ENCODE measurements at places on chromosomes 4 and X.

DNA sequence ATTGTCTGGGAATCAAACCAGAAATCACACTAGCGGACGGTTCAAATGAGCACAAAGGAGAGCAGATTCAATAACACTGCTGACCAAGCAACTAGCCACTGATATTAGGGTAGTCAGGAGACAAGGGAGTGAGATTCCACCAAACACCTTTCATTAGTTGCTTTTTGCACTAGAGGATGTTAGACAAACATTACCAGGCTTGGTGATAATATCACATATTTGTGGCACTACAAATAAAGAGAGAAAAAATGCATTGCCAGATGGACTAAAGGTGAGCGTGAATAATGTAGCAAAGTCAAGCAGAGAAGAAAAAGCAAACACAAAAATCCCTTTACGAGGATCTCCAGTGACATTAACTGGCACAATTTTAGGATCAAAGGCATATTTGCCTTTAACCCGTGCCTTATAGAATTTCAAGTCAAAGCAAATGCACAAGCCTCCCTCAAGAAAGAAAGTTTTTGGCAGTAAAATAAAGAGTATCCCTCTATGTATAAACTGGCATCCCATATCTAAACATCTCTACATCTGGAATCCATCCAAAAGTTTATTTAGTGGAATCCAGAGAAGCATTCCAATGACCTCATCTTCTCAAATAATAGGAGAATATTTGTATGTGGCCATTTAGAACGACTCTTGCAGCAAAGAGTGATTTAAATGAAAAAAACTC, 290.9 kb downstream of the KCTD8 start:
- DNase-seq, result no peak

DNA sequence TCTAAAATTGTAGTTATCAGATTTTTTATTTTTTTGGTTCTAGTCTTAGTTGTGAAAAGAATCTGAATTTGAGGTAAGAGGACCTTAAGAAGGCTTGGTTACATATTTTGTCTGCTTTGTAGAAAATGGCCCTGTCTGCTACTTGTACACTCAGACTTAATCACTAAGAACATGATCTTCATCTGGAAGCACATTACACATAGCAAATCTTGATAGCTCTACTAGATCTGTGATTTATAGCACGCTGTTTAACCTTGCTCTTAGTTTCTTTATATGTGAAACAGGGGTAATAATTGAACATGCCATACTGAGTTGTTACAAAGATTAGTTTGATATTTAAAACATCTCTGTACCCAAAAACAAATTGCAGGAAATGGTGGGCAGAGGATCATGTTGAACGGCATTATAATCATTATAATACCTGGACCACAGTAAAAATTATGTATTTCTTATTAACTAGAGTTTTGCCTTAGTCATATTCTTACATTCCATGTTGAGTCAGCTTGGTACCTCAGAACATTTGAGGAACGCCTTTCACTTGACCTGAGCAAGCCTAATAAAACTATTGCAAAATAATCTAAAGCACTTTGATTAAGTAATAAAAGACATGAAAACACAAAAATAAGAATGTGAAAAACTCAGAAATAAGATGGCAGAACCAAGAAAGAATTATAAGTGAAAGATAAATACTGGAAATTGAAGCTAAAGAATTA, 738.0 kb upstream of the AADAT start:
- DNase-seq, result no peak

DNA sequence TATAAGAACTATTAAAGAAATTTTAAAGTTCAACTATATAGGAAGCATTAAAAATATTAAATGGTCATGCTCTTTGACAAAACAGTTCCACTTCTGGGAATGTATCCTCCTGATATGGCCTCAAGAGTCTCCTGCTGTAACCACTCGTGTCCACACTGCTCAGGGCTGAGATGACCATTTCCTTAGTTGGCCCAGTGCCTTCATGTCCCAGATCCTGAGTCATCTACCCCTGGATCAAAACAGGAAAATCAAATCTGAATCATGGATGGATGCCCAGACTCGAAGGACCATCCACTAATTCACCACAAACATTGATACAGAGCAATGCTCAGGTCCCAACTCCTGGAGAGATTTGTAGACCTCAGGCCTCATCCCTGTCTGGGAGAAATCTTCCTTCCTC, 44.7 kb downstream of the GPRASP3 start:
- no peak for DNase-seq

GRCh38 chr4:109079731-109080130, 222.7 kb downstream of the COL25A1 start:
- no peak for DNase-seq

DNA sequence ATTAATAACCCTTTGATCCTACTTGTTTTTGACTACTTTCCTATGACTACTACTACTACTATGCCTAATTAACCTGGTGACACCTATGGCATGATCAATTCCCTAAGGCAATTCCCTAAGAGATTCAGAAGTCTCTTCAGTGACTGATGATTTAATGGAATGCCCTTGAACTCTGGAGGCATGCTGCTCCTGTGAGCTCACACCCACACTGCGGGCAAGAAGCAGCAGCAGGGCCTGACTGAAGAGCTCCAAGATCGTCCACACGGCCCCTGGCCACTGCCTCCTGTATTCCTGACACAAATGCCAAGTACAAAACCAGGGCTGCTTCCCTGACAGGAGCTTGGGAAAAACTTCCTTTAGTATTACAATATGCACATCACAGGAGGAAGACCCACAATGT, 74.2 kb upstream of the STS start:
- DNase-seq, result no peak

DNA sequence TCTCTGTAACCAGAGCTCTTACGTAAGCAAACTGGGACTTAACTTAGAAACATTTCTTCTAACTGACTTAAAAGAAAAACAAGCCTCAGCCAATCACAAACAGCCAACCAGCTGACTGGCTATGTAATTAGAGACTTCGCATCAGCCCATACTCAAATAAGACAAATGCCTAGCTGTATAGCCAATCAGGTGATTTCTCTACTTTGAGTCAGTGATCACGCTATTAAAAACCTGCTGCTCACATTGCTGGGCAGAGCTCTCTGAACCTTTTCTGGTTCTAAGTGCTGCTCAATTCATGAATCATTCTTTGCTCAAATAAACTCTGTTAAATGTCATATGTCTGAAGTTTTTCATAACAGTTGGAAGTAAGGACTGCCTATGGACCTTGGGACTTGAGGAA, 9.9 kb upstream of the SMIM10L2A start:
- DNase-seq, result no peak

- peak; percentile 43 for DNase-seq
Observed at GRCh38 chr4:78057135-78057599, at the start of gene FRAS1. TSS of gene FRAS1 (plus strand) at chr4:78057323. CDS start at chr4:78058010, 687 bp downstream.

GRCh38 chr4:149277705-149278104, 537.9 kb downstream of the IQCM start:
- no peak for DNase-seq

DNA sequence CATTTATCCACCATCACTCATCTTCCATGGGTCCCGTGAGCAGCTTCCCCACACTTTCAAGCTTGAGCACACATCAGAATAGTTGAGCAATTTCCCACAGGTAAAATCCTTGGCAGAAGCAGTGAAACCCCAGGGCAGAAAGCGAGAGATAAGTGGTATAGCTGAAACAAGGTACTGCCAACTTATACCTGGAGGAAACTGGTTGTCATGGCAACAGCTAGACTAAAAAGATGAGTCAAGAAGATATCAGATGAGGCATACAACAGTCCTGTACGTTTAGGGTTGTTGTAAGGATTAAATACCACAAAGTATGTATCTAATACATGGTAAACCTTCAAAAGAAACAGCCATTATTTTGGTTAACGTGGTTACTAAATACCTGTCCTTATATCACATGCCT, 66.9 kb upstream of the PHOX2B start:
- no peak for DNase-seq

GRCh38 chrX:97310373-97310772, 426.7 kb downstream of the RPA4 start:
- no peak for DNase-seq

DNA sequence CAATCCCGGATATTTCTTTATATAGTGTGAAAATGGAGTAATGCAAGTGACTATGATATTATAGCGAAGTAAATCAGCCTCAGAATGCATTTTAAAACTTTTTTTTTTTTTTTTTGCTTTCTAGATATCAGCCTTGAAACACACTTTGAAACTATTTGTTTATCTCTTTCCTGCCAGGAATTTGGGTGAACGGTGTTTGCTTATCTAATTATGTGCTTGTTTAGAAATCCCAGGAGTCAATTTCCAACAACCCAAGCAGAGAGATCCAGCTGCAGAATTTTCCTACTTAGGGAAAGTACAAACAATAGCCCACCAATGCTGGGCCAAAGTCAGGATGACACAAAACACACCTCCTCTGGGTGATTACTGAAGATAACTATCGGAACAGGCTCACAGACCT, 958.8 kb downstream of the PCDH18 start:
- no peak for DNase-seq

DNA sequence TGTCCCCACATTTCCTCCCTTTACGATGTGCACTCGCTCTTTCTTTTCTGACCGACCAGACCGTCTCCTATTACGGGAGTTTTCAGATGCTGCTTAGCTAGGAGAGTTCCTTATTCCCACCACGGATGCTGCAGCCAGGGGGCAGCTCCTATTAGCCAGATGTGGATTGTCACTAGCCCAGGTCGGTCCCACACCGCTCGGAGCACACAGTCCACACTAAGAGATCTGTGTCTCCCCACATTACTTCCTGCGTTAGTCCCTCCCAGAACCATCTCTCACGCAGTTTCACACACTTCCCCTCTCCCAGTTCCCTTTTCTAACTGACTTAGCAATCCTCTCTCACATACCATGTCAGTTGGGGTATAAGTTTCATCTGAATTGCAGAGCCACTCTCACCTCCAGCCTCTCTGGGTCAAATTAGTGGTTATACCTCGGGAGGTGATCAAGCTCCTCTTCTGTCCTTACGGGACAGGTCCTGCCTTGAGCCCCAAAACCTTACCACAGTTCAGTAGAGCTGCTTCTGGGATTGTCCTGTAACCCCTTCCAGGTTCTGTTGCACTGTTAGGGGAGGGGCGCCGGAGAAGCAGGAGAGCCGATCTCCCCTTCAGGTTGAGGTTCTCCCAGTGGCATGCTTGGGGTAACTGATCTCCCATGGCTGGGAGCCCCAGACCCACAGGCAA, 28.2 kb downstream of the SULT1E1 start:
- DNase-seq, result peak; percentile 59

DNA sequence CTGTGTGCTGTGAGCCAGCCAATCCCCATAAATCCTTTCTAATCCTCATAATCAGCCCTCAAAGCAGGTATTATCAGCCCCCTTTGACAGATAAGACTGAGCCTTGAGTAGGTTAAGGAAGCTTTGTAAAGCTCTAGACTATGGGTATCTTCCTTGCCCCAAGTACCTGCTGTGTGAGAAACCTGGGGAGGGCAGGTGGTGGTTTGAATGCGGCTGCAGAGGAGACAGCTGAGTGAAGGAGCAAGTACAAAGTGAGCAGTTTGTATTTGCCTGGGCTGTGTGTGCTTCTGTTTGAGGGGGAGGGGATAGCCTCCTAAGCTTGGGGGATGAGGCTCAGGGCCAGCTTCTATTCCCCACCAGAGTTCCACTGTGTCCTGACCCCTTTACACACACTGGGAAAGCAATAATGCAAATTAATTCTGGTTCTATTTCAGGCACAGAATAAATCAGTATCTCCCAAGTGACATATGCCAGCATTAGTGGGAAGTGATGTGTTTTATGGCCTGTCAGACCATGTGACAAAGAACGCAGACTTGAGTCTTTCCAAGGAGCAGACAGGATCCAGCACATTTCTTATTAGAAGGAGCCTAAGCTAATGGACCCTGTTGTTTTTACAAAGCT, 63.5 kb downstream of the EVC start:
- DNase-seq, result no peak

All from Ammon's horn (tissue), 1 donor.